ENCODE measurements at places on chromosomes 13 and 19.

DNA sequence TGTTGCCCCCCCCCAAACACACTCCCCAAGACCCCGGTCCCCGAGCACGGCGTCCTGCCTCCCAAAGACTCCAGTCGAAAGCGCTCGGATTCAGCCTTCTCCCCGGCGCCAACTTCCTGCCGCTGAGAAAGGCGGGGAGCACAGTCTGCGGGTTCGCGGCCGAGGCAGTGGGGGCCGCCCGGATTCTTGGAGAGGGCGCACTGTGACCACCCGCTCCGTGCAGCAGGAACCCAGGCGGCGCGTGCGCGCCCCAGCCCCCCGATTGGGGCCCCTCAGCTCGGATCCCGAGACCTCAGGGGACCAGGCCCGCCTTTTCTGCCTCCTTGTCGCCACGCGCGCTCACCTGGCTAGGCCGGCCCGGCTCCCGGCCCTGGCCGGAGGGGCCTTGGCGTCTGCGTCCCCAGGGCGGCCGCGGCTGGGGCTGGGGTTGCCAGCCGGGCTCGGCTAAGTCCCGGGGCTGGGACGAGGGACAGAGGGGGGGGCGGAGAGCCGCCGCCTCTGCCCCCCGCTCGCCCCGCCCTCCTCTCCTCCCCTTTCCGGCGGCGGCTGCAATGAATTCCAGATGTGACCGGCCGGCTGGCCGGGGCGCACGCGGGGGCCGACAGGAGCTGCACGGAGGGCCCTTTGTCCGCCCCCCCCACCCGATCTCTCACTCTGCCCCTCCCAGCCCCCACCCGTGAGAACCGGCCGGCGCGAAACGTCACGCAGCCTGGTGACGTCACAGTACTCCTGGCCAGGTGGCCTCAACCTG is at the start of gene S1PR2:
S1PR2 (minus strand) TSS at position 471 of the 751 bp plus-strand sequence. CDS start 6,426 bp downstream, outside the sequence.
- DNase-seq = no peak

DNA sequence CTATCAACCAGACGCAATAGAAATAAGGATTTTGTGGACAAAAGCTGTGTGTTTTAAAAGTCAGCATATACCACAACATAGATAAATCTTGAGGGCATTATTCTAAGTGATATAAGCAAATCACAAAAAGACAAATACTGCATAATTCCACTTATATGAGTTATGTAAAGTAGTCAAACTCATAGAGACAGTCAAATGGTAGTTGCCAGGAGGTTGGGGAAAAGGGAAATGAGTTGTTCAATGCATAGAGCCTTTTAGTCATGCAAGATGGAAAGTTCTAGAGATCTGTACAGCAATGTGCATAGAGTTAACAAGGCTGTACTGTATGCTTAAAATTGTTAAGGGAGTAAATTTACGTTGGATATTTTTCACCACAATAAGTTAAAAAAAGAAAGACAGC is 244.7 kb downstream of the DCT start:
- no peak for DNase-seq

- no peak for DNase-seq
These were observed 1.3 kb downstream of the DHDH start for GRCh38 chr19:48934837-48935236.

GRCh38 chr13:40520916-40521315 is 145.5 kb downstream of the FOXO1 start:
- DNase-seq = no peak

DNA sequence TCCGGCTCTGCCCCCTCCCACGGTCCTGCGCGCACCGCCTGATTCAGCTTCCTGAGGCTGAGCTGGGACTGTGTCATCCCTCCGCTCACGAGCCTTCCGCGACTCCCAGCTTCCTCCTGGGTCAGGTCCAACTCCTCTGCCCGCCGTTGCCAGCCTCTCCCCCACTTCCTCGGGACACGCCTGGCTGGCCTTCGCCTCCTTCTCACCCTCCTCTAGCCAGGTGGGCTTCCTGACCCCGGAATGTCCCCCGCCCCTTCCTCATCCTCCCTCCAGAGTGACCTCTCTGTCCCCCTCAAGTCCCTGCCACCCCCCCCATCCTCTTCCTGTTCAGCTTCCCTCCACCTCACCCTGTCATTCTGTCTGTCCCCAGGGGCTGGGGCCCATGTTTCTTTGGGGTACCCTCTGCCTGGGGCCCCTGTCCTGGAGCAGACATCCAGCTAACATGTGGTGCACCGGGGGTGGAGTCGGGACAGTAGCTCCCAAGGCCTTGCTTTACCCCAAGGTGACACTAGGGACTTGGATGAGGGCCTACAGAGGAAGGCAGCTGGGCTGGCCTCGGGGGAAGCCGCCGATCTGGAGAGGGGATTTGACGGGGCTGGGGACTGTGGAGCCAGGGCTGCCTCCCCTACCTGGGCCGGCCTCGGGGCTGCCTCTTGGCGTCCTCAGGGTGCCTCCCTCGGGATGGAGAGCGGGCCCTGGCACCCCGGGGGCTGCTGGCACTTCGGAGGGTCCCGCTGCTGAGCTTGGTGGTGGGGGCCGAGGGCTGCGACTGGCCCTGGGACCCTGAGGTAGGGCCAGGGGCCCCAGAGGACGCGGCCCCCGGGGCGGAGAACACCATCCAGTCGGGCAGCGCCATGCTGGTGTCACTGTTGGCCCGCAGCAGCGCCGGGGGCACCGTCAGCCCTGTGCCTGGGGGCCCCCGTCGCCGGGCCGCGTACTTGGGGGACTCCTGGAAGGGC is 16.5 kb downstream of the SHANK1 start:
- DNase-seq = no peak

DNA sequence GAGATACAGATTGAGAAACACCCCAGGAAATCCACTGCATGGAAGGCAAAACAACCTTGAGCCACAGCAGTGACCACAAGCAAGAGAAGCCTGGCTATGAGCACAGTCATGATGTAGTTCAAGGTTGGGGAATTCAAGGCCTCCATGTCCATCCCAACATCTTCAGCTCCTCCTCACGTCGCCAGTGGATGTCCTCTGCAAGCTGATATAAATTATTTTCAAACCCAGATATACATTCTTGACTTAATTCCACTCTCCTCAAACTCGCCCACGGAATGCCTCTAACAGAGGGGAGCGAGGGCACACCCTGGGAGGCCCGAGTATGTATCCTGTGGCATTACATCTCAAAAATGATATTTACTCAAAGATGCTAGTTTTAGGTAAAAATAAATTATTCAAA is 105.5 kb downstream of the SHISA2 start:
- no peak for DNase-seq

DNA sequence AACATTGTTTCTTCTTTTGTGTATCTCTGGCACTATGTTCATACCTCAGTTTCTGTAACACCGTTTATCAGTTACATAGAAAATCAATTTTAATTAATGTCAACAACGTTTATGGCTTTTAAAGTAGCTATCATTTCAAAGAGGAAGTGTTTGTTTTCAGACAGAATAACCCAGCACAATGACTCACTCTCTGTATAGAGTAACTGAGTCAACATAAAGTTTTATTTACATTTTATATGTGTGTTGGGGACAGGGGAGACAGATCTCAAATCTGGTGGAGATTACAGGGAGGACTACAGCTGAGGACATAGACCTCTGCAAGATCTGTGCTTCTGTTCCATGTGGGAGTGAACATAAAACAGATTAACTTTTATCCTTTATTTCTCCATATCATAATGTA is 2590.1 kb downstream of the PCDH9 start:
- DNase-seq = no peak

DNA sequence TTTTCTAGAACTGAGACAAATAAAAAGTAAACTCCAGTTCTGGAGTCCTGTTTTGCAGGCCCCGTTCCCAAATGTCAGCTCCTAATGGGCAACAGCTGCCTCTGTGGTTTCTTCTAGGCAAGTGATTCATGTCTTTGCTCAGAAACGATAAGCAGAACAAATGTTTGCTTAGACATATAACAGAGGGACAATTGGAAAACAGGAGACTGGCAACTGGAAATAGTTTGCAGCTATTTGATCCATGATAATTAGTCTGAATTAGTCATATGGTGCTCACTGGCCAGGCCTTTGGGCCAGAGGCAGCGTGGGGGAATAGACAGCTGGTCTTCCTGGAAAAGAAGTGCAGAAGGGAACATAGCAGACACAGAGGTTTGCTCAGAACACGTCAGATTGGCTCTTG is 29.2 kb upstream of the TSHZ3 start:
- DNase-seq = no peak

GRCh38 chr19:17394891-17395415 is 957 bp upstream of the CCDC194 start:
- no peak for DNase-seq

DNA sequence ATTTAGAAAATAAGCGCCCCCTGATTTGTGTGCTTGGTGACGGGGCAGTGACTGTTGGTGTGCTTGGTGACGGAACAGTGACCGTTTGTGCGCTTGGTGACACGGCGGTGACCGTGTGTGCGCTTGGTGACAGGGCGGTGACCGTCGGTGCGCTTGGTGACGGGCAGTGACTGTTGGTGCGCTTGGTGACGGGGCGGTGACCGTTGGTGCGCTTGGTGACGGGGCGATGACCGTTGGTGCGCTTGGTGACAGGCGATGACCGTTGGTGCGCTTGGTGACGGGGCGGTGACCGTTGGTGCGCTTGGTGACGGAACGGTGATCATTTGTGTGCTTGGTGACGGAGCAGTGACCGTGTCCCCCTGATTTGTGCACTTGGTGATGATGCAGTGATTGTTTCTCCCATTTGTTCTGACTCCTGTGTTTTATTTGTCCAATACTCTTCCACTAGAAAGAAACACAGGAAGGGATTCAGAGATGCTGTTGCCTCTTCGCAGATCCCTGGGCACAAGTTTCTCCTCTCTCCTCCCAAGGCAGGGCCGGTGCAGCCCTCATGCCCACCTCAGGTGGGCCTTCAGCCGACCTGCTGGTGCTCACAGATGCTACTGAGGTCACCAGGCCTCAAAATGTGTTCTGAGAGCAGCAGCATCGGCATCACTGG is 128.3 kb downstream of the ATP11A start:
- DNase-seq = no peak

- no peak for DNase-seq
These were observed 4.7 kb upstream of the B3GNT3 start for GRCh38 chr19:17790059-17790780.

DNA sequence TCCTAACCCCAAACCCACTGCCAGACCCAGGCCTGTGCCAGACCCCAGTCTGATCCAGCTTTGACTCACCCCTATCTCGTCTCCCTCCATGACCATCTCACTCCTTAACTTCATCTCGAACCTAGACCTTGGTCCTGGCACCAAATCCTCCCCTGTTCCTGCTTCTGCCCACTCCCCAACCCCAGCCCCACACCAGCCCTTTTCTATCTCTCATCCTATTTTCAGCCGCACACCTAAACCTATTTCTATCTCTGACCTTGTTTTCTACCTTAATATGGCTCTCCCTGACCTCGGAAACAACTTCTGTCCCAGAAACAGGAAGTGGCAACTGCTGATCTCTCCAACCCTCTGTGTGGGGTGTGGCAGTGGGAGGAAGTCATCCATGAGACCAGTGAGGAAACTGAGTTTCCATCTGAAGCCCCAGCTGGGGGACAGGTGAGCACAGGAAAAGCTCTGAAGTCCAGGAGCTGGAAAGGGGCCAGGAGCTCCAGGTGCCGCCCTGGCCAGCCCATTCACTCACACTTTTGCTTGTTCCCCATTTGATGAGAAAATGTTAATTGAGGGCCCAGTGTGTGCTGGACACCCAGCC is 13.7 kb downstream of the PTH2 start:
- DNase-seq = no peak

GRCh38 chr13:63436325-63436668 is 2020.6 kb upstream of the PCDH20 start:
- no peak for DNase-seq

GRCh38 chr19:5172859-5173630 is 167.6 kb downstream of the PTPRS start:
- no peak for DNase-seq

DNA sequence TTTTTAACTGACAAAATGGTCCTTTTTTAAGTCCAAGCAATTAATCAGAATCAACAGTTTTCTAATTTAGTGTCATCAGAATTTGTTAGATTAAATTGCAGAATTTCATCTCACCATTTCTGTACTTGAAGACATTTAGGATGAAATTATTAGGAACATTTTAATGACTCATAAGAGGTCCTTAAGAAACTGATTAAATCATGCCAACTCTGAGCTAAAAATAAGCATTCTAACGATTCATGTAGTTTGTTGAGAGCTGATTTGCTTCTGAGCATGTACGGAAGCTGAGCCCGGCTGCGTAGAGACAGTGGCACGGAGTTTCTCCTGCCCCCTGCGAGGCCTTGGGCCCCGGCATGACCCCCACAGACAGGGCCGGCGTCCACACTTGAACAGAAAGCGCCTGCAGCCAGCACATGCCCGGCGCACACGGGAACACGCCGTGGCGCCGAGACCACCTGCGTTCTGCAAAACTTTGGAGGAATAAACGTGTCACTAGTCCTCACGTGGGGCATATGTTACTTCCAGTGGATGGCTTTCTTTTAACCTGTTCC is 89.7 kb upstream of the MCF2L start:
- no peak for DNase-seq

DNA sequence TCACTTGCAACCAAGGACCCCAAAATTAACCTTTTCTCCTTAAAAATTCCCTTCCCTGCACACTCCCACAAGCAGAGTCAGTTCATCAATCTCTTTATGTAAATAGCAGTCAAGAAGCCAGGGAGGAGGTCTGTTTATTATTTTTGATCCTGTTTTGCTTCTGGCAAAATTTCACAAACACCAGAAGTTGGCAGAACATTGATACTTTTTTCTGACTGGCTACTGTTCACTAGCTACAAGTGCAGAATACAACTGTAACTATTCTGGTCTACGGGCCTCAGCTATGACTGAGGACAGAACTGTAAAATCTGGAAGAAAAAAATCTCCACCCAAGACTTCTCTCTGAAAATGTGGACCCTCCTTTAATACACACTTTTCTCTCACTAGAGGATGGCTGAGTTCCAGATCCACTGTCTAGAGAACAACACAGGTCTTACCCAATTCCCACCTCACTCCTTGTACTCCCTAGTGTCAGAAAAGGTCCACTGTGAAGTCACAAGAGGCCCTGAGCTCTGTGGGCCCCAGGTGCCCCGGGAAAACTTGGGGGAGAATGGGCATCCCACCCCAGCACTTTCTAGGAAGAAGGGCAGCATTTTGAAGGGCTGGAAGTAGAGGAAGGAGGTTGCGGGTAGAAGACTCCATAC is 14.5 kb downstream of the STARD13 start:
- no peak for DNase-seq

- DNase-seq = no peak
These were observed 2.9 kb downstream of the TGFB1 start for GRCh38 chr19:41350735-41351338.

- DNase-seq = no peak
These were observed 11.6 kb downstream of the ZNF444 start for GRCh38 chr19:56152644-56153043.

GRCh38 chr19:48061401-48062344 is 17.8 kb upstream of the CABP5 start:
- no peak for DNase-seq

DNA sequence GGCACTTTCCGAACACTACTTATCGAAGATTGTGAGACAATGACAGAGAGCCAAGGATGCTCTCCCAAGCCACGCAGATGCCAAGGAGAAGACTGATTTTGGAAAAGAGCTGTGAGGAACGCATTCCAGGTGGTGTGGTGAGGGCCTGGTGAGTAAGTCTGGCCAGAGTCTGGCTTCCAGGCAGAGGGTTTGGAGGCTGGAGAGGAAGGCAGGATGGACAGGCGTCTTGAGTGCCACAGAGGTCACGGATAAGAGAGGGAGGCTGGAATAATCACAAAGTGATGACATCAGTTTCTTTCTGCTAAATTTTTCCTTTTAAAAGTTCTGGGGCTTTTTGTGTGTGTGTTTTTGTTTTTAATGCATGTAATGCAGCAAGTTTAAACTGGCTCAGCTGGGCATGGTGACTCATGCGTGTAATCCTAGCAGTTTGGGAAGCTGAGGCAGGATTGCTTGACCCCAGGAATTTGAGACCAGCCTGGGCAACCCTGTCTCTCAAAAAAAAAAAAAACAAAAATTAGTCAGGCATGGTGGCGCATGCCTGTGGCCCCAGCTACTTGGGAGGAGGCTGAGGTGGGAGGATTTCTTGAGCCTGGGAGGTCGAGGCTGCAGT is 235.1 kb downstream of the NALCN start:
- DNase-seq = no peak

Measured in NCI-H2107 (cell line).